ENCODE measurements at places on chromosomes 2 and 18. TPM values are rescaled to one million over a fixed set of nuclear protein-coding genes. Genes with fewer than 3 reads are reported as not detected.

The ACTG2 gene
- 53.1 TPM for total RNA-seq

The ANKRD29 gene
- 1.5 TPM for total RNA-seq

The COL6A3 gene
- total RNA-seq = 194 TPM

The COLEC11 gene
- 2.2 TPM for total RNA-seq

The PAX8 gene
- 0.82 TPM for total RNA-seq

The C2orf81 gene
- 0.53 TPM for total RNA-seq

The GTF2A1L gene
- total RNA-seq = not detected

The ASTL gene
- not detected for total RNA-seq

The NBAS gene
- total RNA-seq = 50.2 TPM

The GPR39 gene
- total RNA-seq = 20.6 TPM

The SLC40A1 gene
- 212 TPM for total RNA-seq

The DNAH7 gene
- total RNA-seq = 5.5 TPM

The ALLC gene
- not detected for total RNA-seq

The DCDC2C gene
- not detected for total RNA-seq

DNA sequence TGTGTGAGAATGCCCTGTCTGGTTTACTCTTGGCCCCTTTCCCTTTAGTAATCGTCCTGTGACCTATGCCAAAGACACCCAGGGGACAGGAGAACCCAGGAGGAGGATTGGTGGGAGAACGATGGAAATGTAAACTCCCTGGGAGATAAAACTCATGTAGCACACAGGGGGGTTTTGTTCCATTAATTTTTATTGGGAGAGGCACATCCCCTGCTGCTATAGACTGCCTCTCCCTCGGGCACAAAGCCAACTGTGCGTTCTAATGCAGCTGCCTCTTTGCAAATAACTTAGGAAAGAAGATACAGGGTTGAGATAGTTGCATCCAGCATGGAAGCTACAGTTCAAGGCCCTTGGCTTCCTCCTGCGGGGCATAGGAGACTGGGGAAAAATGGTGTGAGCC is 489.6 kb downstream of the SLC4A3 start:
- DNase-seq = no peak

- no peak for DNase-seq
Observed at GRCh38 chr18:34650121-34650545, 60.0 kb upstream of the DTNA start.

GRCh38 chr2:45874344-45874743 is 222.9 kb downstream of the PRKCE start:
- DNase-seq = peak; percentile 35

- no peak for DNase-seq
Observed at GRCh38 chr2:187434342-187434785, 13.7 kb downstream of the CALCRL start.

DNA sequence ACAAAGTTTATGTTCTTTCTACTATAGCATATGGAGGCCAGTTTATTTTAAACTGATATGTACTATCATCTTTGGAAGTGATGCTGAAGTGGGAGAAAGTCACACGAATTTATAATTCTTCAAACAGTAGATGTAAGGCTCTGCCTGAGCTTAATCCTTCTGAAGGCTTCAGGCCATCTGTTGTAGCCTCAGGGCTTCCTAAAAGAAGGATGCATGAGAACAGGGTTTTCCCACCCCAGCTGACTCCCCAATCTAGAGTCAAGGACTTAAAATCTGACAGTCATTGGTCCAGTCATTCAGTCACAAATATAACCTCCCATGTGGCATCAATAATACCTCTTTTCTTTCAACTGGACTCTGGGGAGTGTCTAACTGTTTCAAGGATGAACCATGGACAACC is 330.5 kb downstream of the KCNS3 start:
- no peak for DNase-seq

- no peak for DNase-seq
Observed at GRCh38 chr2:36002941-36003340, 352.6 kb upstream of the CRIM1 start.

- DNase-seq = no peak
Observed at GRCh38 chr18:70641156-70641775, 352.4 kb downstream of the SOCS6 start.

DNA sequence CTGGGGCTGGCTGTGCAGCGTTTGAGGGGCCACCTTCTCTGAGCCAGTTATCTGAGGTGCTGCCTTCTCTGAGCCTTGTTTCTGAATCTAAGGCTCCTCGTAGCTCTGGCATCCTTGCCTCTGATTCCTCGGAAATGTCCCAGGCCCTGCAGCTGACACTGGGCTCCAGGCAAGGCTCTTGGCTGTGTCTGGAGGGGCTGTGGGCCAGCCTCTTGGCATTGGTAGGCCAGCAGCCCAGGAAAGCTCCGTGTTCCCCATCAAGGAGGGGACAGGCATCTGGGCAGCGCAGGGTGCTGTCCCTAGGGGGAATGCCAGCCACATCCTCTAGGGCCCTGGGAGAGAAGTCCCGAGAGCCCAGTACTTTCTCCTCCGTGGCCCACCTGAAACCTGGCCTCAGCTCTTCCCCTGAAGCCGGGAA is 40.7 kb upstream of the TAF1B start:
- DNase-seq = no peak

DNA sequence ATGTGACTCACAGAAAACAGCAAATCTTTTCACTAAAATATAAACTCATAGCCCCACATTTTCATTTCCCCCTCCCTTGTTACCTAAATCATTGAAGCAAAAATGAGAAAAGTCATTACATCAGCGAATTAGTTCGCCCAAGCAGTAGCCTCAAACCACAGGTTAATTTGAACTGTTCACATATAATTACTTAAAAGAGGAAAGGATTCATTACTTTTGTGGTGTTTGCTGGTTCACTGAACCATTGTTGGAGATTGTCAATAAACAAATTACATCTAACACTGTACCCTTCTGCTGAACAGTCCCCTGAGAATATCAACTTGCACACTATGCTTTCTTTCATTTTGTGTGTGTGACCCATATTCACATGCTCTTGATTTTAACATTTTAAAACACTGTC is 238.7 kb downstream of the ERBB4 start:
- DNase-seq = no peak

DNA sequence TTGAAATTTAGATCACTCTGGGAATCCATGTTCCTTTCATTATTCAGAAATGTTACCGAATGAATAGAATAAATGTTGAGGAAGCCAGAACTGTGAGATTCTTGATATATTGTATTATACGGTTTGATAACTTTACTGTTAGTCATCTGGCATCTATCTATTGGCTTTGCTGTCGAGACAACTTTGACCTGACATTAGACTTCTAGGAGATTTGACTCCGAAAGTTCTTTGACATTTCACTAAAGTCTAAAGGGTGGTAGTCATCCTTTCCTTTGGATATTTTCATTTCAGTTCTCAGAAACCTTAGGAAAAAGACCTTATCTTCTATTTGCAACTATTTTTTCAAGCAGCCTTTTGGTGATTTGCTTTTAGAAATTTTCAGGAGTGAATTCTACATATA is 1.9 kb downstream of the BMPR2 start:
- DNase-seq = no peak

DNA sequence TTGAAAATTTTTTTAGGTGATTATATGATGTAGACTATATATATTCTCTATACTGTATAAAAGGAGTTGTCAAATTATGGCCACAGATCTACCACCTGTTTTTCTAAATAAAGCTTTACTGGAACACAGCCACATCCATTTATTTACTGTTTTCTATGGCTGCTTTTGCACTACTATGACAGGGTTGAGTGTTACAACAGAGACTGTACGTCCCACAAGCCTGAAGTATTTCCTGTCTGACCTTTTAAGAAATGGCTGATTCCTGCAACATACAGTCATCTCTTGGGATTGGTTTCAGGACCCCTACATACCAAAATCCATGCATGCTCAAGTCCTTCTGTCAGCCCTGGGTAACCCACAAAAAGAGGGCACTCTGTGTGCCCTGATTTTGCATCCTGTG is 508.3 kb downstream of the TSN start:
- no peak for DNase-seq

DNA sequence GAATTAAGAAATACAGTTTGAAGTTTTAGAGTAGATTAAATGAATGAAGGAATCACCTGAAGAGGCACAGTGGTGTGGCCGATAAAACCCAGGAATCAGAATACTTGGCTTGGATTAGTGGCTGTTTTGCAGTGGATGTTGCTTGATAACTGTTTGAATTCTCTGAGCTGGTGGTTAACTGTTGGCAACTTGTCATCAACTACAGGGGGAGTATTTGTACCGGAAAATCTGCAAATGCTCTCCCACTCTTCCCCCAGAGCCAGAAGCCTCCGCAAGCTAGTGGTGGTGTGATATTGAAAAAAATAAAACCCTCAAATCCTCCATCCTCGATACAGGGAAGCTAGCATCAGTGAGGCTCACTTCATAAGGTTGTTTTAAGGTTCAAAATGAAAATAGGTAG is 326.7 kb downstream of the DPP10 start:
- no peak for DNase-seq

DNA sequence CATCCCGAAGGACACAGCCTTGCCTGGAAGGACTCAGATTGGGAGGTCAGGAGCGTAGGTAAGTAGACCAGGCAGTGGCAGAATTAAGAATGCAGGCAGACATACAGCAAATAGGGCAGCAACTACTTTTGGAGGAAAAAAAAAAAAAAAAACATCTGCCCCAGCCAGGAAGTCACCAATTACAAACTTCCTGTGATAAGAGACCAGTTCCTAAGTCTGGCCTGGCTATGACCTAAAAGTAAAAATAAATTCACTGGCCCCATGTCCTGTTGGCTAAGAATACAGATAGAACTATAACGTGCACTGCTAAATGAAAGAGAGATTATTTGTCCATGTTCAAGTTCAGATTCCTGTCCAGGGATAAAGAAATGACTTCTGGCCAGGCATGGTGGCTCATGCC is 45.2 kb upstream of the NOSTRIN start:
- DNase-seq = no peak

GRCh38 chr2:26682155-26682554 is 10.4 kb upstream of the KCNK3 start:
- no peak for DNase-seq

DNA sequence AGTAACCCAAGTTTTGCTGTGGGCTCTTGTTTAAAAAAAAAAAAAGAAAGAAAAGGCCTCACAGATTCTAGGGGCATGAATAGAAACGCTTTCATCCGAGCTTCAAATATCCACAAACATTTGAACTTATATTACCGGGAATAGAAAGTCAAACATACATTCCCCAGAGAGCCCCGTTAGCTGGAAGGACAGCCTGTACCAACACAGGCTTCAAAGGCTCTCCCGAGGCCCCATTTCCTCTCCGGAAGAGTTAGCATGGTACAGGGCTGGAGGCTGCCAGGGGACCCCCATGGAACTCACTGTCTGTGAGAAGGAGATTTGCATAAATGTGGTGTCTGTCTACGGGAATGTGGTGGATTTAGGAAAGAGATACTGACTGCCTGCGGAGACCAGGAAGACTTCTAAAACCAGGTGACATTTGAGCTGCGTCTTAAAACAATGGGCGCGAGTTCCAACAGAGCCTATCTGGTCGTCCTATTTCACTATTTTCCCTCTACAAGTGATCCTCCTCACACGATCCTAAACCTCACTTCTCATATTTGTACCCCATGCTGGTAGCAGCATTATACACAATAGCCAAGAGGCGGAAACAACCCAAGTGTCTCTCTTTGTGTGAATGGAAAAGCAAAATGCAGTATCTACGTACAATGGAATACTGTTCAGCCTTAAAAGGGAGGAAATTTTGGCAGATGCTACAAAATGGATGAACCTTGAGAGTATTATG is 820 bp upstream of the MATN3 start:
- no peak for DNase-seq

DNA sequence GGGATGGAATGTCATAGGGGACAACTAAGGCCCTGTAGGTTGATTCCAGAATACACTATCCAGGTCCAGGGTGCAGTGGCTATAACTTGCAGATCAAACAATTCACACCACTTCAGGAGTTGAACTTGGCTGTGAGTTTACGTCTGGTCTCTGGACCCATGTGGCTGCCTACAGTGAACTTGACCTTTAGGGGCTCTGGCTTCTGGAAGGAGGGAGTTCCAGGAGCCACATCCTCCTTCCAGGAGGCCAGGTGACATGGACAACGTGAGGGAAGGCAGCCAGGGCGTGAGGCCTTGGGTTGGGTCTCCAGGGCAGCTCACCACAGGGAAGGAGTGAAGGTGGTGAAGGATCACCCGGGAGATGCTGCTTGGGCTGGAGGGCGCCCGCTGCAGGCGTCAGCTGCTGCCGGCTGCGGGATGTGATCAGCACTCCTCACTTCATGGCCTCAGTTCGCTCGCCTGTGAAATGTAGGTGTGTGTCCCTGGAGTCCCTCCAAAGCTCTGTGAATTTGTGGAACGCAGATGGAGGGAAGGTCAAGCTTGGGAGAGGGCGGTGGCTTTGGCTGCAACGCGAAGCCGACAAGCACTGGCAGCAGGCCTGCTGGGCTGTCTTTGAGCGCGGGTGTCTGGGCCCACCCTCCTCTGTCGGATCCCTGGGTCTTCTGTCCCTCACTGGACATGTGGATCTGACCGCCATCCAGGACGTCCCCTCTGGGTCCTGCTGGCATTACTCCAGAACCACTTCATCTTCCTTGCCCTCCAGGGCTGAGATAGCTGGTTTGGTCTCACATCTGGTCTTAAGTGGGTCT is 146.5 kb downstream of the GLI2 start:
- no peak for DNase-seq

GRCh38 chr18:39167990-39168389 is 1602.4 kb upstream of the CELF4 start:
- no peak for DNase-seq

DNA sequence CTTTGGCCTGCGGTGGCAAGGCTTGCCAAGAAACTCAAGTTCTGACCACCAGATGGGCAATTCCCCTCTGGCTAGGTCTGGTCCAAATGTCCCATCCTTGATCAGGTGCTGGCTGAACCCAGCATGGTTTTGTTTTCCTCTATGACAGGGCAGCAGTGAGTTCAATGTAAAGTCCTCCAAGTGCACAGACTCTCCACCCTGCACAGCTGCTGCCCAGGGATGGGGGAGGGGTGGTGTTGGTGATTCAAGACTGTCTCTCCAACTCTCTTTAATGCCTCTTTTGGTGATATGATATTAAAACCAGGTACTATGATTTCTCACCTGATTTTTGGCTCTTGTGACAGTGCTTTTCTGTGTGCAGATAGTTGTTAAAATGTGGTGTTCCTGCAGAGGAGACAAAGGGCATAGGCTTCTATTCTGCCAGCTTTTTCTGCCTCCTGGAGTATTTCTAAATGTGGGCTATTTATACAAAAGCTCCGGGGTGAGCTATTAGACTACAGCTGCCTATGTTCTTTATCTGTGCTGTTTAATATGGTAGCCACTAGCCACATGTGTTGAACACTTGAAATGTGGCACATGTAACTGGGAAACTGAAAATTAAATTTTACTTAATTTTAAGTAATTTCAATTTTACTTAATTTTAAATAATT is 64.0 kb upstream of the STK39 start:
- DNase-seq = no peak

DNA sequence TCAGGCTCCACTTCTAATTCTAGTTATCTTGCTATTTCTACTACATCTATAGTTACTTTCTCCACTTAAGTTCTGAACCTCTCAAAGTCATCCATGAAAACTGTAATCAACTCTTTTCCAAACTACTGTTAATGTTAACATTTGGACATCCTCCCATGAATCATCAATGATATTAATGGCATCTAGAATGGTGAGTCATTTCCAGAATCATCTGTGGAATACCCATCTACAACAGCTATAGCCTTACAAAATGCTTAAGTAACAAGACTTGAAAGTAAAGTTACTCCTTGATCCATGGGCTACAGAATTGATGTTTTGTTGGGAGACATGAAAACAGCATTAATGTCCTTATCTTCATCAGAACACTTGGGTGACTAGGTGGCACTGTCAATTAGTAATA is 35.4 kb downstream of the BARD1 start:
- DNase-seq = no peak

GRCh38 chr18:34115409-34116081 is 109.2 kb downstream of the NOL4 start:
- no peak for DNase-seq

Data from mucosa of descending colon (tissue), 3 donors.